CD4-positive, alpha-beta memory T cell (primary cell): ENCODE measurements at places on chromosomes 4 and X. TPM values are rescaled to one million over a fixed set of nuclear protein-coding genes. Genes with fewer than 3 reads are reported as not detected.

Gene CFAP99
- polyA plus RNA-seq, result not detected

Gene MAGEC1
- not detected for polyA plus RNA-seq

Gene KCND1
- not detected for polyA plus RNA-seq

Gene GAK
- polyA plus RNA-seq, result 32.5 TPM

Gene PHEX
- 0.98 TPM for polyA plus RNA-seq

Gene IGBP1
- 60.7 TPM for polyA plus RNA-seq

Gene MAP7D2
- 0.14 TPM for polyA plus RNA-seq

Gene DRD5
- not detected for polyA plus RNA-seq

Gene EFHC2
- 6.3 TPM for polyA plus RNA-seq

Gene ADH6
- polyA plus RNA-seq, result not detected

Gene SORBS2
- polyA plus RNA-seq, result not detected

Gene FAM149A
- polyA plus RNA-seq, result not detected

Gene BMPR1B
- not detected for polyA plus RNA-seq

Gene PNMA6A
- not detected for polyA plus RNA-seq

Gene SH3D19
- 0.56 TPM for polyA plus RNA-seq

Gene CRLF2
- polyA plus RNA-seq, result not detected

Gene CITED1
- not detected for polyA plus RNA-seq

Gene GLOD5
- not detected for polyA plus RNA-seq

Gene PAGE5
- 4.9 TPM for polyA plus RNA-seq

Gene TMEM144
- polyA plus RNA-seq, result not detected

Gene ADAMTS3
- polyA plus RNA-seq, result not detected

Gene CCKAR
- not detected for polyA plus RNA-seq

Gene SLAIN2
- 27.1 TPM for polyA plus RNA-seq

Gene NPY2R
- not detected for polyA plus RNA-seq

Gene KLF8
- polyA plus RNA-seq, result 3.7 TPM

Gene VCX2
- not detected for polyA plus RNA-seq

Gene PF4V1
- polyA plus RNA-seq, result not detected

Gene TMEM156
- polyA plus RNA-seq, result 46.2 TPM

Gene MAOB
- polyA plus RNA-seq, result not detected

Gene COQ2
- 7.6 TPM for polyA plus RNA-seq

Gene SSX4
- not detected for polyA plus RNA-seq

Gene FAM13A
- 19.7 TPM for polyA plus RNA-seq

Gene USP27X
- polyA plus RNA-seq, result 1.5 TPM

Gene NCBP2L
- polyA plus RNA-seq, result not detected

Gene BEX1
- not detected for polyA plus RNA-seq

Gene GAB3
- polyA plus RNA-seq, result 3.2 TPM

Gene VCX
- polyA plus RNA-seq, result not detected

Gene TEC
- 0.89 TPM for polyA plus RNA-seq

Gene EDNRA
- polyA plus RNA-seq, result not detected

Gene RGN
- not detected for polyA plus RNA-seq

Gene CT47B1
- not detected for polyA plus RNA-seq

Gene HMX1
- polyA plus RNA-seq, result not detected

Gene HMGB3
- 1.3 TPM for polyA plus RNA-seq

Gene ADH1B
- polyA plus RNA-seq, result not detected

Gene TMPRSS11A
- not detected for polyA plus RNA-seq

Gene ARL9
- polyA plus RNA-seq, result not detected

Gene SOD3
- polyA plus RNA-seq, result not detected

Gene ERAS
- not detected for polyA plus RNA-seq

Gene TRPC5OS
- polyA plus RNA-seq, result not detected

Gene MAGEA11
- polyA plus RNA-seq, result not detected

Gene PABPC1L2B
- polyA plus RNA-seq, result not detected
